ENCODE measurements at places on chromosomes 4 and X.

GRCh38 chr4:39524161-39524957 lies 2.9 kb downstream of the UGDH start:
- no peak for DNase-seq

- no peak for DNase-seq
Measured at GRCh38 chr4:153212736-153213135, 8.5 kb downstream of the TRIM2 start.

GRCh38 chr4:148288448-148288847 lies 153.8 kb downstream of the NR3C2 start:
- no peak for DNase-seq

DNA sequence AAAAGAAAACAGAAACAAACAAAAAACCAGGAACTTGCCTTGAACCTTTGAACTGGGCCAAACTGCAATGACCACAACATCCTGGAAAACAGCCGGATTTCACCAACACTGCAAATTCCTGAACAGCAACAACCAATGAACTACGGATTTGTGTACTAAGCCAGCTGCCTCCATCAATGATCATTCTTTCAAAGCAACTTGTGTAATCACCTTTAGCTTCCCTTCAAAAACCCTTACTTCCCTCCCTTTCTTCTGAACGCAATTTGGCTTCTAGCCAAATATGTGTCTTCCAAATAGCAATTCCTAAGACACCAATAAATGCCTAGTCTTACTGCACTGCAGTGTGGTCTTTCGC lies 98.5 kb upstream of the FAM47C start:
- no peak for DNase-seq

DNA sequence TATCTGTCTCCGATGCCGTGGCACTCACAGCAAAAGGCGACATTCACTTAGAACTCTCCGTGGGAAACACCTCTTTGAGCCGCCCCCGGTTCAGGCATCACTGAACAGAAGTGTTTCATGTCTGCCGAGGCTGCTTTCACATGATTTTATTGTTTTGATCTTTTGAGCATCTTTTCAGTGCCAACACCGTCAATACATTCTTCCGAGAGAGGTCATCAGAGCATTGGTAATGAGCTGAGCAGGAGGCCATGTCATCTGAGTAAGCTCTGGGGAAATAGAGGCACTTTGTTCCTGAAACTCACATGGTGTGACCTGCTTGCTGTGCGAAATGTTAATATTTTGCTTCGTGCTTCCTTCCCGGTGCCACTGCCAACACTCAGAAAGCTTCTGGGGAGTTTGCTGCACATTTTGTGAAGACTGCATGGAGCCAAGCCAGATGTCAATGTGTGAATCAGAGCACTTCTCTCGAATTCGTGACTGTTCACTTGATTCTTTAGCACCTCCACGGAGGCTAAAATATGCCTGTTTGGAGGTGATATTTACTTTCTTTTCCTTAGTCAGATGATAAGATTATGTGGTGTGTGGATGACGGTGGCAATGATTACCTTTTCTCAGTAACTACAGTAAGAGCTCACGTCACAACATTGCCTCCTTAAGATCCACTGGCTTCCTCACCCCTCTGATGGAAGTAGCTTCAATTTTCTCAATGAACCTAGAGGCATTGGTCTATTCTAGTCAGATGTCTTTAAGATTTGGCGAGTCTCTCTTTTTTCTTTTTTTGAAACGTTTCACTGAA lies 222.3 kb upstream of the HS3ST1 start:
- DNase-seq = peak; percentile 59

GRCh38 chr4:145840162-145840768 lies 98.4 kb downstream of the ZNF827 start:
- peak; percentile 57 for DNase-seq

DNA sequence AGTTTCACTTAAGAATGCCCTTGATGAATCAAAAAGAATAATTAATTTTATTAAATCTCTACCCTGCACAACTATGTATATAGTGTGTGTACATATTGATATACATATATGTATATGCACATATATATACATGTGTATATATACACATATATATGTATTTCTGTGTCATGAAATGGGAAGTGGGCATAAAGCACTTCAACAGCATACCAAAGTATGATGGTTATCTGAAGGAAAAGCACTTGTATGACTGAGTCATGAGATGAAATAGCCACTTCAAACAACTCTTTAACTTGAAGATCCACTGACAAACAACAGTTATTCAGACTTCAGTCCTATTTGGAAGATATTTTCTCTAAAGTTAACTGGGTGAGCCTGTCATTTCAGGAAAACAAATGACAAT lies 16.3 kb downstream of the RNF128 start:
- peak; percentile 30 for DNase-seq
